ENCODE measurements at places on chromosomes 13 and 19. TPM values are rescaled to one million over a fixed set of nuclear protein-coding genes. Genes with fewer than 3 reads are reported as not detected.

The CYP2B6 gene
- not detected for total RNA-seq

The MAMSTR gene
- 0.22 TPM for total RNA-seq

The C13orf42 gene
- total RNA-seq: not detected

The TMEM143 gene
- 27.1 TPM for total RNA-seq

The ZNF227 gene
- total RNA-seq: 16.1 TPM

The FGF21 gene
- total RNA-seq: not detected

The C19orf38 gene
- total RNA-seq: 0.22 TPM

The KCTD15 gene
- total RNA-seq: 117 TPM

The MZF1 gene
- 32.1 TPM for total RNA-seq

The NALCN gene
- total RNA-seq: 3.6 TPM

The ZNF730 gene
- 0.22 TPM for total RNA-seq

The SPRYD7 gene
- total RNA-seq: 8.1 TPM

The UBL3 gene
- 73.9 TPM for total RNA-seq

The GNA15 gene
- total RNA-seq: not detected

The LHFPL6 gene
- total RNA-seq: 74.4 TPM

The FCHO1 gene
- total RNA-seq: 0.43 TPM

The ZNF583 gene
- total RNA-seq: 8.0 TPM

The MBD3L2 gene
- not detected for total RNA-seq

The MZT1 gene
- 27.2 TPM for total RNA-seq

The ZNF599 gene
- 8.1 TPM for total RNA-seq

The ZNF625 gene
- total RNA-seq: 3.2 TPM
